Uterus (tissue), 4 donors: ENCODE measurements at places on chromosomes 3 and 15. TPM values are rescaled to one million over a fixed set of nuclear protein-coding genes. Genes with fewer than 3 reads are reported as not detected.

Gene UBXN7
- total RNA-seq = 6.5 TPM

Gene SCG5
- total RNA-seq = 42.2 TPM

Gene CCDC174
- 33.1 TPM for total RNA-seq

Gene IFRD2
- 14.1 TPM for total RNA-seq

Gene JAGN1
- 80.6 TPM for total RNA-seq

Gene GOLGA8G
- not detected for total RNA-seq

Gene TRIM71
- 0.48 TPM for total RNA-seq

Gene PSTPIP1
- total RNA-seq = 4.7 TPM

Gene CSPG4
- 10.3 TPM for total RNA-seq

Gene C3orf85
- not detected for total RNA-seq

GRCh38 chr3:8623741-8624140 is 20.9 kb downstream of the SSUH2 start:
- DNase-seq = no peak
- H3K36me3 ChIP-seq = no peaks in the 10 kb centered on the region
- H3K27ac ChIP-seq = no peak overlapping the region
- H3K27me3 ChIP-seq = no peaks in the 10 kb centered on the region
- no peak overlapping the region for H3K4me3 ChIP-seq

GRCh38 chr3:59839283-59839682 is 789.5 kb upstream of the CFAP20DC start:
- DNase-seq = no peak
- no peaks in the 10 kb centered on the region for H3K27me3 ChIP-seq
- H3K36me3 ChIP-seq = no peaks in the 10 kb centered on the region

- DNase-seq = no peak
- no peaks in the 10 kb centered on the region for H3K36me3 ChIP-seq
- H3K4me3 ChIP-seq = no peak overlapping the region
- no peak overlapping the region for H3K27ac ChIP-seq
These were observed 64.5 kb downstream of the GRIP2 start for GRCh38 chr3:14475621-14476020.

DNA sequence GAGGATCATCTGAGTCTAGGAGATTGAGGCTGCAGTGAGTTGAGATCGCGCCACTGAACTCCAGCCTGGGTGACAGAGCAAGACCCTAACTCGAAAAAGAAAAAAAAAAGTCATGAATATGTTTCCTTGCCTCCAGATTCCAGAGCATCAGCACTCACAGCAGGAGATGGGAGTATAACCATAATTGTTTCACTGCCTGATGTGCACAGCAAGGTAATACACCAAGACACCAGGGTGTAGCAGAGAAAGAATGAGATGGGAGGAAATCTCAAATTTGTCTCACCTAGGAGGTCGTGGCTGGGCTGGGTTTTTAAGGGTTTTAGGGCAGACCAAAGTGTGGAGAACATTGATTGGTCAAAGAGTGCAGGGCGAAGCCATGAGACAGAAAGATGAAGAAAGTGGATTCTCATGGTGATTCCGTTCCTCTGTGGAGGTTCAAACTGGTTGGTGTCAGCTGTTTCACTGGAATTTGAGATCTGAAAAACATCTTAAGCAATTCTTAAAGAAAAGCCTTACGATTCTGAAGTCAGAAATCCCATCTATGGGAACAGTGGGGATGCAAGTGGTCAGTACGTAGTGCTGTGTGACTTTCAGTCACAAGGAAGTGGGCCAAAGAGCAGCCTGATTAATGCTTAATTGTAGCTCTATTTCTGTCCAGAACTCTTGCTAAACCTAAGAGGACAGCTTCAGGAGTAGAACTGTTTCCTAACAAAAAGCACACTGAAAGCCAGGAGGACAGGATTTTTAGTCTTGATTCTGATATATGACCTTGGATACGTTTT is 7.8 kb upstream of the C15orf61 start:
- DNase-seq = no peak
- no peaks in the 10 kb centered on the region for H3K36me3 ChIP-seq
- no peak overlapping the region for H3K27ac ChIP-seq

DNA sequence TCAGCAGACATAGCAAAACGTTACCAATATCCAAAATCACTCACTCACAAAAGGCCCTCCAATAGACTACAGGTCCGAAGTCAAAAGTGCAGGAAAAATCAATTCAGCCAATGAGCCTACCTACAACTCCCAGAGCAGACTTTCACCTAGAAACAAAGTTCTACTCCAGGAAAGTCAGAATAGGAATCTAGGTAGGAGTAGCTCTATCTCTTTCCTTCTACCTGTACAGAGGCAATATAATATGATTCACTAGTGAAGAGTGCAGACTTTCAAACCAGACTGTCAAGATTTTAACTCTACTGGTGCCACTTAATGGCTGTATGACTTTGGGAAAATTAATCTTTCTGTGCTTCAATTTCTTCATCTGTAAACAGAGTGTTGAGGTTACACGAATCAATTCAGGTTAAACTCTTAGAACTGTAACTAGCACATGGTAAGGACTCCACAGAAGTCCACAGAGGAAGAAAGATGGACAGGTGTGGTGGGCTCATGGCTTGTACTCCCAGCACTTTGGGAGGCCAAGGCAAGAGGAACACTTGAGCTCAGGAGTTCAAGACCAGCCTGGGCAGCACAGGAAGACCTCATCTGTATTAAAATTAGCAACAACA is 9.4 kb downstream of the DCUN1D1 start:
- H3K4me3 ChIP-seq = no peak overlapping the region
- DNase-seq = no peak
- no peaks in the 10 kb centered on the region for H3K36me3 ChIP-seq
- H3K27me3 ChIP-seq = no peaks in the 10 kb centered on the region

GRCh38 chr3:160986069-160986468 is 119.1 kb downstream of the B3GALNT1 start:
- no peaks in the 10 kb centered on the region for H3K36me3 ChIP-seq
- DNase-seq = no peak
- no peak overlapping the region for H3K4me3 ChIP-seq
- no peaks in the 10 kb centered on the region for H3K27me3 ChIP-seq
- H3K27ac ChIP-seq = no peak overlapping the region
- no peaks in the 10 kb centered on the region for H3K4me1 ChIP-seq

GRCh38 chr3:114043205-114043604 is 13.1 kb downstream of the CCDC191 start:
- H3K4me1 ChIP-seq = no peaks in the 10 kb centered on the region
- DNase-seq = no peak
- H3K27me3 ChIP-seq = no peaks in the 10 kb centered on the region
- no peak overlapping the region for H3K4me3 ChIP-seq

- H3K27me3 ChIP-seq = no peaks in the 10 kb centered on the region
- H3K36me3 ChIP-seq = no peaks in the 10 kb centered on the region
- no peak overlapping the region for H3K4me3 ChIP-seq
- H3K27ac ChIP-seq = no peak overlapping the region
These were observed 472.2 kb downstream of the NLGN1 start for GRCh38 chr3:173869766-173870165.

GRCh38 chr15:89419370-89419984 is 76.9 kb downstream of the RHCG start:
- H3K4me1 ChIP-seq = no peaks in the 10 kb centered on the region
- H3K27ac ChIP-seq = no peak overlapping the region
- no peaks in the 10 kb centered on the region for H3K36me3 ChIP-seq
- DNase-seq = no peak

DNA sequence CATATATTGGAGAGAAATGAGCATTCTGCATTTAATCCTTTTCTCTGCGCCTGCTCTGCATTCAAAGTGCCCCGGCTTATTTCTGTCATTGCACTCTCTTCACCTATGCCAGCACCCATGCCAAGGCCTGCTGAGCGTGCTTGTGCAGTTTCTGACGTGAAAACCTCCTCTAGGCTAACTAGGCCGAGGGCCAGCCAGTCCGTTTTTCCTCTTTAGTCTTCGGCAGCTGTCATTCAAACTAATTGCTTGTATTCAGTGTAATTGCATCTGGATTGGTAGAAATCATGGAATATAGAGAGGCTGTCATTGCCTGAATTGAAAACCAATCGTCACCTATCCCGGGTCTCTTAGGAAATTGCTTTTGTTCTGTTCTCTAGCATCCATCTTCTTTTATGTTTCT is 94.0 kb downstream of the ARPP21 start:
- no peak overlapping the region for H3K4me3 ChIP-seq
- DNase-seq = no peak
- H3K36me3 ChIP-seq = no peaks in the 10 kb centered on the region
- no peaks in the 10 kb centered on the region for H3K4me1 ChIP-seq
- no peaks in the 10 kb centered on the region for H3K27me3 ChIP-seq
- no peak overlapping the region for H3K27ac ChIP-seq

DNA sequence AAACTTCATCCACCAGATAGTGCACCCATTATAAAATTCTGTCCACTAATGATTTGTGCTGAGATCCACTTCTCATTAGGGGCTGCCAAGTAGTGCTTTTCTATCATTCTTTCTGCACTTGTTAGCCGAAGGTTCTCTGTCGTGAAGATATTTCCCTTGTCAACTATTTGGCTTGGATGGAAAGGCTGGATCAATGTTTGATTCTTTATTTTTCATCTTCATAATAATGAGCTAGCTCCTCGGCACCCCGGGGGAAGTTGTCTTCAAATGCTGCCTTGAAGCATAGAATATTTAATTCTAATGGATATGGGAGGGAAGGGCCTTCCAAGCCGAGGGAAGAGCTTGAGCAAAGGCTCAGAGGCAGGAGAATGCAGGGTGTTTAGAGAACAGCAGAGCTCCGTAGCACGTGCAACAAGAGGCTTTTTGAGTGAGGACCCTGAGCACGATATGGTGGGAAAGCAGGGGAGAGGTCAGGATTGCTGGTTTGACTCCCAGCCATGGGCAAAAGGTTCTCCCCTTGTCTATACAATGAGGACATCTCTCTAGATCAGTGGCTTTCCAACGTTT is 16.3 kb upstream of the MUC20 start:
- no peak for DNase-seq
- H3K4me3 ChIP-seq = no peak overlapping the region
- no peaks in the 10 kb centered on the region for H3K4me1 ChIP-seq
- H3K36me3 ChIP-seq = no peaks in the 10 kb centered on the region

GRCh38 chr3:25283613-25284012 is 144.4 kb upstream of the RARB start:
- no peaks in the 10 kb centered on the region for H3K36me3 ChIP-seq
- no peaks in the 10 kb centered on the region for H3K27me3 ChIP-seq
- no peak for DNase-seq
- no peak overlapping the region for H3K27ac ChIP-seq
- no peak overlapping the region for H3K4me3 ChIP-seq

DNA sequence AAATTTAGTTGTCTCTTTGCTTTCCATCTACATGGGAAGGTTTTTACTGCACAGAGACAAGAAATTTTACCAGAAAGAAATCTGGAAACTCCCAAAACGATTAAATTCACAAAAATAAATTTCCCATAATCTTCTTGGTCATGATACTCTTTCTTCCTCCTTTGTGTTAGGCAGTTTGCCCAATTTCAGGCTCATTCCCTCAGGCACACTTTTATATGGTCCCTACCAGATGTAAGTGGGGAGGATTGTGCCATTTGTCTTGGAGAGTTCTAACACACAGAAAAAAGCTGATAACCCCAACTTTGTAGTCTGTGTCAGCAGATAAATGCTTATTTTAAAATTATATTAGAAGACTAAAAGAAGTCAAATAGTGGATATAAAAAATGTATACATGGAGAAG is 49.1 kb upstream of the CCDC50 start:
- DNase-seq = no peak
- H3K36me3 ChIP-seq = no peaks in the 10 kb centered on the region
- no peaks in the 10 kb centered on the region for H3K4me1 ChIP-seq
- no peak overlapping the region for H3K27ac ChIP-seq

DNA sequence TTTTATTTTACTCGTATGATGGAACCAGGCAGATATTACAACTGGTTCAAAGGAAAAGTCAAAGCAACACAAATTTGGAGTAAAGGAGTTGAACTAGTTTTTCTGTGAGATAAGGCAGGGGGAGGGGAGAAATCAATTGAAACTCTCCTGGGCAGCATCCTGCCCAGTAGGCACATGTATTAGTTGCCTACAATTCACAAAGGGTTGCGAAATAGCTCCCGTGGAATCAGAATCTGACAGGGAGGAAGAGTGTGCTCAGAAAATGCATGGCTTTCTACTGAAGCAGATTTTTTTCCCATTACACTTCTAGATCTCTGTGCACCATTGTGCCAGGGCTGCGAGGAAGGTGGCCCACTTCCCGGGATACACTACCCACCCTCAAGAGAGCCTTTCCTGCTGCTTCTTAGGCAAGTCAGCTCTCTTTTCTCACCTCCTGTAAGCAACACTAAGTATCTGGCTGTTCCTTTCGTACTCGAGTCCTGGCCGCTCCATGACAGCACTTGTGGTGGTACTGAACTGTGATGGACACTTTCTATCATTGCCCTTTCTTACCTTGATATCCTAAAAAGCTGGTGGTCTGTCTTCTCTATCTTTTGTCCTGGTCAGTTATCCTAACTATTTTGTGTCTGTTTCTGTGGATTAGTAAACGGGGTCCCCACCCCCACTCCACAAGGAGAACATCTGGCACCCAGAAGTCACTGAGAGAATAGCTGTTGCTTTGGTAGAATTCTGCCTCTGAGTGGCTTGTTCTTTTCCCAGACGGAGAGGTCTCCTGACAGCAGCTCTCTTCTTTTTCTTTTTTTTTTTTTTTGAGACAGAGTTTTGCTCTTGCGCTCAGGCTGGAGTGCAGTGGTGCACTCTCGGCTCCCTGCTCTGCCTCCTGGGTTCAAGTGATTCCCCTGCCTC is 74.8 kb downstream of the RPL39L start:
- no peak for DNase-seq
- no peak overlapping the region for H3K27ac ChIP-seq
- H3K36me3 ChIP-seq = no peaks in the 10 kb centered on the region
- H3K4me3 ChIP-seq = no peak overlapping the region

- no peak for DNase-seq
- H3K4me1 ChIP-seq = no peaks in the 10 kb centered on the region
- no peaks in the 10 kb centered on the region for H3K27me3 ChIP-seq
These were observed 153.2 kb upstream of the THBS1 start for GRCh38 chr15:39427705-39428104.

- no peaks in the 10 kb centered on the region for H3K4me1 ChIP-seq
- H3K27ac ChIP-seq = no peak overlapping the region
- no peak for DNase-seq
- H3K27me3 ChIP-seq = no peaks in the 10 kb centered on the region
- H3K4me3 ChIP-seq = no peak overlapping the region
These were observed 11.0 kb downstream of the TSPAN3 start for GRCh38 chr15:77059786-77060361.

- no peaks in the 10 kb centered on the region for H3K27me3 ChIP-seq
- no peaks in the 10 kb centered on the region for H3K36me3 ChIP-seq
- no peak overlapping the region for H3K27ac ChIP-seq
- no peak for DNase-seq
- H3K4me3 ChIP-seq = no peak overlapping the region
These were observed 1016.0 kb downstream of the MCTP2 start for GRCh38 chr15:95247071-95247984.
